GDM1 (cell line): ENCODE measurements at places on chromosomes 16 and 17.

DNA sequence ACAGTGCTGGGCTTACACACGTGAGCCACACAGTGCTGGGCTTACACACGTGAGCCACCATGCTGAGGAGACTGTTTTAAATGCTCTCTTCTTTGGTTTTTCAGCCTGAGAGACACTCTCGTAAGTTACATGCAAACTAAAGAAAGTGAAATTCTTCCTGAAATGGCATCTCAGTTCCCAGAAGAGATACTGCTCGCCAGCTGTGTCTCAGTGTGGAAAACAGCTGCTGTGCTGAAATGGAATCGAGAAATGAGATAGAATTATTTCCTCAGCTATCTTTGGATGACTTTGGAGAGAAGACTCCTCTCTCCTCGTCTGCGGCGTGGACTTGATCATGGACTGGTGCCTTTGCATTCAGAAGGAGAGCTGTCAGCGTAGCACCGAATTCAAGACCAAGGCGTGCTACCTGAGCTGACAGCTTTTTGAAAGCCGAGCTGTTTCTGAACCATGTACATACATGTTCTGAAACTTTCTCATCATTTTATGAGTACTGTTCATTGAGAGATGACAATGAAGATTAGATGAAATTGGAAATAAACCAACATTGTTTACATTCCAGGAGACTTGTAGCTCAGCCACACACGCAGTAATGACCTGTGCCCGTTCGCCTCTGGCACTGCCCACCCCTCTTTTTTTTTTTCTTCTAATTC, 21.6 kb upstream of the ENDOV start:
- no peak for DNase-seq

DNA sequence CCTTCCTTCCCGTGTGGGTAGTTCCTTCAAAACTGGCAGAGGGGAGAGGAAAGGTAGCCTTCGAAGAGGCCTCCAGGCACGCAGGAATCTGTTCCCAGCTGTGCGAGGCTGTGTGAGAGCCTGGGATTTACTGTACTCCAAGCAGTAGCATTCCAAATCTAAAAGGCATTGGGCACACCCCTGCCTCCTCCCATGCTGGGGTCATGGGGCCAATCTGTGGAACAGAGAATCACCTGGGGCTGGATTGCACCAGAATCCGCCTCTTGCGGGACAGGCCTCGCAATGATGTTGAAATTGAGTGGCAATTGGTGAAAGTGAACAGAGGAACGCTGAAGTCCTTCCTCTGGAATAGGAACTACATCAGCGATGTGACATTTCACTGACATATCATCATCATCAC, 72.5 kb upstream of the IRX3 start:
- no peak for DNase-seq

- no peak for DNase-seq
Observed at GRCh38 chr16:19417640-19418039, at the start of gene TMC5. Gene TMC5 (plus strand): TSS chr16:19417883. CDS start chr16:19440039, 22,156 bp downstream.

GRCh38 chr17:79065105-79065670, 9.4 kb upstream of the ENGASE start:
- no peak for DNase-seq

DNA sequence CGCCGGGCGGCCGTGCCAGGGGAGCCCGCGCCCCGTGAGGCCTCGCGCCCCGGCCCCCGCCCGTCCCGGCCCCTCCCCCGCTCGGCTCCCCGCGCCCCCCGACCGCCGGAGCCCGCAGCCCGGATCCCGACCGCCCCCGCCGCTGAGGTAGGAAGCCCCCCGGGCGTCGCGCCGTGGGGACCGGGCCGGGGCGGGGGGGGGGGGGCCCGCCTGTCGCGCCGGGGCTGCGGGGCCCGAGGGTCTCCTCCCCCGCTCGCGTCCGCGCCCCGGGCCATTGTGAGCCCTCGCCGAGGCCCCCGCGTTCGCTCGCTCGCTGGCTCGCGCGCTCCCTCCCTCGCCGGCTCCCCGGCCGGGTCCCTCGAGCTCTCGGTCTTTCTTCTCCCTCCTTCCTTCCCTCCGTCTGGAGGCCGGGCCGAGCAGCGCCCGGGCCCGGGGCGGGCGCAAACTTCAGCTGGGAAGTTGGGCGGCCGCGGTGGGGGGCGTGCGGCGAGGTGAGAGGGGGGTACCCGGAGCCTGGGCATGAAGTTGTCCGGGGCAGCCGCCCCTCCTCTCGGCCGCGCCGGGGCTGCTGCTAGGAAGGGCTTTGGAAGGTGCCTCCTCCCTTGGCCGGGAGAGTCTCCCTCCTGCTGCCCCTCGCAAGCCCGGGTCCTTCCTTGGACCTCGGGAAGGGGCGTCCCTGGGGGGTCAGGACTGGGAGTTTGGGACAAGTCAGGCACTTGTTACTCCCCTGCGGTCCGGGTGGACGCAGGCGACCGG, 419 bp downstream of the GLIS2 start:
- DNase-seq: no peak

DNA sequence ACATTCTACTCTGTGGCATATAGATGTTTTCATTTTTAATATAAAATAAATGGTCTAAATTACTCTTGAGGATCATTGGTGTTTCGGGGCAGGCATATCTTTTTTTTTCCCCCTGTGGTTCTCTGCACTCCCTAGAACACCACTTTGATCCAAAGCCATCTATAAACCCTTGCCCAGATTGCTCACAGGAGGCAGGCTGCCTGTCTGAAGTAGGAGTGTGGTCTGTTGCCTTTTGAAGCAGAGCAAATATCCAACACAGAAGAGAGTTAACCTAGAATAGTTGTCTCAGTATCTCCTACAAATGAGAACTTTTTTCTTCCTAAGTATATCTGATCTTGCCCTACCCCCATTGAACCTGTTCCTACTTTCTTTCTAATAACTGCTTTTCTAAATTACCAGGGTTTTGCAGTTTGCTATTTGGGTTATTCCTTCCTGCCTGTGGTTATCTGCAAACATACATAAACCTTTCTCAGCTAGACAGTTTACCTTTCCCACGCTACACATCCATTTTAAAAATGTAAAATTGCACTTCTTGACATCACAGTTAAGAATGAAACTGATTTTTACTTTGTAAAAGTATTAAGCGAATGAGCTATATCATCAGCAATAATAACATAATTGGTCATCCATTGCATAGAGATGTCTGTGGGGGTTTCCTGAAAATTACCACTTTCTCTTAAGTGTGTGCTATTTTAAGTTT, 4.7 kb upstream of the CMTM1 start:
- no peak for DNase-seq

GRCh38 chr17:9074131-9074530, 52.8 kb downstream of the NTN1 start:
- no peak for DNase-seq

DNA sequence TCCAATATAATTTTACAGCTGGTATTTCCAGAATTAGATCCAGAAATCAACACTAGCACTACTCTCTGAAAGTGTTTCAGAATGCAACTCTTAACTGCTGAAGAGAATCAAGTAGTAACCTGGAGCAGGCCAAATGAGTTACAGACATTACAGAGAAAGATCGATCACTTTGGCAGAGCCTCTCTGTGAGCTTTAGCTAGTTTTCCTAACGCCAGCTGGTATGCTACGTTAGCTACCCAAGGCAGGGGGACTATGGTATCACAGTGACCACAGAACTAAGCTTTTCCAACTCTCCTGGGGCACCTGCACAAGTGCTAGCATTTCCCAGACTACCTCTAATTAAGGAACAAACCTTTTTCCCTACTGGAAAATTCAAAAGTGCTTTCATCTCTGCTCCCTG, 30.4 kb downstream of the TRAF4 start:
- DNase-seq: no peak

- no peak for DNase-seq
Observed at GRCh38 chr16:66522816-66523590, 26.9 kb downstream of the TK2 start.

DNA sequence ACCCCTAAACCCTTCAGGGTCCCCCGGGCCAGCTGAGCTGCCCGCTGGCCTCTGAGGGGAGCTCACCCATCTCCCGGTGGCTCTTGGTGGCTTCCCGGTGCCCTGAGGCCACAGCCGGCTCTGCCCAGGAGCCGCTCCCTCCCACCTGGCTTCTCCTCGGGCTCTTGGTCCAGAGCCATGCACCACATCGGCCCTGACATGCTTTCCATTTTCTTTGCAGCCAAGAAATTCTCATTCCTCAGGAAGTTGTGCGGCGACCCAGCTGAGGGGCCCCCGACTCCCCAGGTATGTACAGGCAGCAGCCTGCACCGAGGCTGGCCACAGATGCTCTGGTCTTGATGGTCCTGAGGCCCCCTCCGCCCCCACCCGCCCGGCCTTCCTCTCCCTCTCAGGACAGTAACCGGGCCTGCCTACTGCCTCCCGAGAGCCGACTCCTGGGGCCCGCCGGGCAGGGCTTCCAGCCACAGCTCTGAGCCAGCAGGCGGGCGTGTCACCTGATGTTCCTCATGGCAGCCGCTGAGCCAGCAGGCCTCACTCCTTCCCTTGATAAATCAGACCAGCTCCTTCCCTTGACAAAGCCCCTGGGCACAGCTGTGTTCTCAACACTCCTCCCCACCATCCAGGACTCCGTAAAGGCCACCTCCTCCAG, 28.4 kb upstream of the ZFPM1 start:
- DNase-seq: no peak

GRCh38 chr16:9134739-9135138, 43.3 kb downstream of the HAPSTR1 start:
- peak; percentile 45 for DNase-seq

GRCh38 chr16:48300391-48300856, 53.1 kb upstream of the ABCC11 start:
- no peak for DNase-seq

GRCh38 chr17:74296548-74296936, 22.5 kb downstream of the DNAI2 start:
- DNase-seq: peak; percentile 15

GRCh38 chr17:81331527-81332043, 36.5 kb upstream of the SLC38A10 start:
- DNase-seq: no peak

- no peak for DNase-seq
Observed at GRCh38 chr16:49545741-49546448, 172.3 kb downstream of the C16orf78 start.

DNA sequence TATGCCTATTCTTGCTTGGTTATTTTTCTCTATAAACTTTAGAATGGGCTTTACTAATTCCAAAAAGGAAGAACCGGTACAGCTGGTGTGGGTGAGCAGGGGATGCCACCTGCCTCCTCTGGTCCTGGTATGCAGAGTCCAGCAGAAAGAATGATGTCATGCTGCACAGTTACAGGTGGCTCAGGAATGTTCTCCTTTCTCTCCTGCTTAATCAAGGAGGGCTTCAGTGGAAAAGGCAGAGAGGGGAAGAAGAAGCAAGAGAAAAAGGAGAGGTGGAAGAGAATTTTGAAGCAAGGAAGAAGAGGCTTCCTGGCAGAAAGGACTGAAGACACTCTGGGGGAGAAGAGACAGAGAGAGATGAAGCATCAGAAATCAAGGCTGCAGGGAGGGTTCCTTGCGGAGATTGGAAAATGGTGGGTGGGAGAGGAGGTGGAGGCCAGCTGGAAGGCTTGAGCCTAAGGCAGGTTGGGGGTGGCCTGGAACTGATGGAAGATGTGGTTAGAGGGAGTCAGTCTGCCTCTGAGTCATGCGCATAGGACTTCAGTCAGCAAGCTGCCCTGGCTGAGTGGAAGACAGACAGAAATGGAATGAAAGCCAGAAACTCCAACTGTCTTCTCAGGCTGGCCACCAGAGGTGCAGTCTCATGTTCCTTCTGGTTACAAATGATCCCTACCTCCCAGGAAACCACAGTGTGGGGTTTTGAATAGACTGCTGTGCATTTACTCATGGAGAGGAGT, 64.6 kb upstream of the CRHR1 start:
- no peak for DNase-seq

DNA sequence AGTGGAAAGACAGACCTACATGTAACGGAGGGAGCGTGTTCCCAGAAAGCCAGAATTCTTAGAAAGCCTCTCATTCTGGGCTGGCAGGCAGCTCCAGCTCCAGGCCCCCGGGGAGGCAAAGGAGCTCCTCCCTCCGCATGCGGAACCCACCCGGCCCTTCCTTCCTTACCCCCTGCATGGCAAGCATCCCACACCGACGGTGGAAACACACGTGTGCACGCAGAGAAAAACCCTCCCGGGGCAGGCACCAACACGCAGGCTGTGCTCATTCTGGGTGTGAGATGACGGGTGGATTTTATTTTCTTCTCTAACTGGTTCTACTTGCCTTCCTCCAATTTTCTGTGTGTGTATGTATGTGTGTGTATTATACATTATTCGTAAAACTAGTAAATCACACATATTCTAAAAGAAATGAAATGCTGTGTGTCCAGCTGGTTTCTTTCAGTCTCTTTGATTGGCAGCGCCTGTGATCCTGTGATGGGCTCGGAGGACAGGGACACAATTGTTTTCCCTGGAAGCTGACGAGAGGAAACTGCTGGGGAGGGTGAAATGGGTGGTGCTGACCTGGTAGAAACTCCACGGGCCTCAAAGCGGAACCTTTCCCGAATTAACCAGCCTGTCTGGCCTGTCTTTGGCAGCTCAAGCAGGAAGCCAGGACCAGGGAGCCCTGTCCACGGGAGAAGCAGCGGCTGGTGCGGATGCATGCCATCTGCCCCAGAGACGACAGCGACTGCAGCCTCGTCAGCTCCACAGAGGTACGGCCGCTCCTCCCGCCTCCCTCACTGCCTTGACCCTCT, 22.2 kb downstream of the CARD14 start:
- DNase-seq: no peak

GRCh38 chr17:65328567-65328966, 191.4 kb downstream of the RGS9 start:
- no peak for DNase-seq

DNA sequence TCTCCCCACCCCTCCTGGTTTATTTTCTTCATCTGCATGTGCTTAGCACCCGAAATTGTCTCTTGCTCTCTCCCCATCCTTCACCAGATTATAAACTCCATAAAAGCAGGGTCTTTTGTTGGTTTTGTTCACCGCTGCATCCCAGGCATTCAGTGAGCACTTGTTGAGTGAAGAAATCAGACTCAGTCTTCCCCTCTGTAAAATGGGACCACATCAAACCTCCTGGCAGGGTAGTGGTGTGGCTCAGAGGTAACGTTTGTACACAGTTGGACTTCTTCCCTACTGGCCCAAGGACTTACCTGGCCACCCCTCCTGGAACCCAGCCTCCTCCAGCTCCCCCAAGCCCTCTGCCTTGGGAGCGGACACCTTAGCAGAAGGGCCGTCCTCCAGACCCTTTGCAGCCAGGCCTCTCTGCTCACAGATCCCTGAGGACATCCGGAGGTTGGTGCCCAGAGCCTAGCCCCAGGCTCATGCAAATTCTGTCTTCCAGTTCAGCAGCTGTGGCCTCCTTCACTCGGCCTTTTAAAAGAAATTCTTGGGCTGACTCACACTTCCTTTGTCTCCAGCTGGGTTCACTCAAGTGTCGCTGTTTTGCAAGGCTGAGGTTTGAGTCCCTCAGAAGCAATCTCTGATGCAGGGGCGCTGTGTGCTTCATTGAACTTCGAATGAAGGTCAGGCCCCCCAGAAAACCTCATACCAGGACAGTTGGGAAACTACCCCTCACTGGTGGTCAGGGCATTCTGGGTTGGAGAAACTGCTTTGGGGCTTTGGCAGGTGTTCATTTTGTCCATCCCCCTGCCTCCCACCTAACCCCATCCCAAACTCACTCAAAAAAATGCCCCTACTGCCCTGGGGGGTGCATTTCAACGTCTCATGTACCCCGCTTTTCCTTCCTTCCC, 16.8 kb upstream of the RMI2 start:
- DNase-seq: peak; percentile 52

GRCh38 chr16:86335266-86336172, 174.8 kb upstream of the FOXF1 start:
- DNase-seq: no peak

GRCh38 chr16:324451-325334, 27.8 kb downstream of the AXIN1 start:
- DNase-seq: peak; percentile 44

- no peak for DNase-seq
Observed at GRCh38 chr16:83819361-83819760, 11.6 kb downstream of the HSBP1 start.

GRCh38 chr17:67021196-67021595, 23.2 kb upstream of the CACNG1 start:
- DNase-seq: no peak
